ENCODE measurements at places on chromosomes 7 and 10. TPM values are rescaled to one million over a fixed set of nuclear protein-coding genes. Genes with fewer than 3 reads are reported as not detected.

The NUTM2E gene
- polyA plus RNA-seq, result not detected

The AGR2 gene
- not detected for polyA plus RNA-seq

The DNAJC30 gene
- 9.9 TPM for polyA plus RNA-seq

The BTBD16 gene
- polyA plus RNA-seq, result not detected

The CHST3 gene
- polyA plus RNA-seq, result not detected

The WDFY4 gene
- polyA plus RNA-seq, result 63.6 TPM

The RBM33 gene
- polyA plus RNA-seq, result 48.8 TPM

The SLC18A2 gene
- not detected for polyA plus RNA-seq

The ZFAND2A gene
- polyA plus RNA-seq, result 73.5 TPM

The LIPF gene
- not detected for polyA plus RNA-seq

The ACTR3C gene
- polyA plus RNA-seq, result 7.6 TPM

The FRMD4A gene
- polyA plus RNA-seq, result not detected

The AASS gene
- 4.1 TPM for polyA plus RNA-seq

Measured in naive B cell (primary cell).